ENCODE measurements at places on chromosomes 6 and 20.
A peak's percentile ranks its signal among the peaks of the same experiment; 100 is the strongest.

DNA sequence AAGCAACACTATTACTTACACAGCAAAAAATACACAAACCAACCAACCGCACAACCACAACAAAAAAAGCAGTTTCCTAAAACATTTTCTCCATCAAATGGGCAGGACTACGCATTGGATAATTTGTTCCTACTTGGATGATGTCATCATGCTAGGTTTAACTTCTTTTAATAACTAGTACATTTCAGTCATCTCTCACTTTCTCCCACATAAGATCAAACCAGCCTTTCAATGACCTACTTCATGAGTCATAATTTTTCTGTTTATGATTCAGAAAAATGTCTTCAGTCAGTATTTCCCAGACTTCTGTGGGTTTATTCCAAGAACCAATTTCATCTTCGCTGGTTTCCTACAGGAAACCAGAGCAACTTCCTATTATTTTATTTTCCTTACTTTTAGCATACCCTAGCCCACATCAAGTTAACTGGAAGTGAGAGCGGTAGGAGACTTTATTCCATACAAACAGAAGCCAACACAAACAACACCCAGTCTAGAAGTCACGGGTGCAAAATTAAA lies 134.2 kb downstream of the GMDS start:
- DNase-seq: no peak

- DNase-seq: no peak
These were observed 310.4 kb downstream of the HAO1 start for GRCh38 chr20:7629880-7630279.

DNA sequence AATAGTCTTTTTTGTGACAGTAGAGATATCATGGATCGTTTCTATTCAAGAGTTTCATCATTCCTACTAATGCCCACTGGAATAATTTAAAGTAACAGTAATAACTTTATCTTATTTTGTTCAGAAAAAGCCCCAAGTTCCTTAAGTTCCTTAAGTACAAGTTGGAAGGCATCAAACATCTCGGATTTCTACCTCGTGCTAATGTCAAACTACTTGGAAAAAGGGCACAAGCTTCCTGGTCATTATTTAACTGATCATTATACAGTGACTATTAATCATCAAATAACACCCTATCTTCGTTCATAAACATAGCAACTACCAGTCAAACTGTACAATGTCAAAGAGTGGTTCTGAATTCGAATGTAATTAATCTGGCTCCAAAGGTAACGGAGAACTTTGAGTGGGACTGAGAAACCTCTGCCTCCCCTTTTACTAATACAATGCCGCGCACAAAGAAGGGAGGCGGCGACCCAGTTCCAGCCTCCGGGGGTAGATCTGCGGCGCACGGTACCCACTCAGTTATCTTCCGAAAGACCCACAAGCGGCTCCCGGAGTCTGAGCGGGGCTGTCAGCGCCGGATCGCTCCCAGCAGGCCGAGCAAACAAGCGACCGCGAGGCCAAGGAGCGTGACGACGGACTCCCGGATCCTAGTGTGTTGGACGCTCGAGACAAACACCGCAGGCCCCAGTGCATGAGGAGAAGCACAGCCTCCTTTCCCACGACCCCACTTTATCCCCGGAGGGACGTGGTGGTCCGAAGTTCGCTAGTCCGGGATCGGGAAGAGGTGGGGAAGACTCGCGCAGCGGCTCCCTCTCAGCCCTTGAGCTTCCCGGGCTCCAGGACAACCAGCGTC lies 716 bp downstream of the SHPRH start:
- no peak for DNase-seq

- DNase-seq: no peak
These were observed 22.8 kb downstream of the TGM6 start for GRCh38 chr20:2403291-2404052.

- DNase-seq: no peak
These were observed 19.7 kb upstream of the NTSR1 start for GRCh38 chr20:62688855-62689460.

DNA sequence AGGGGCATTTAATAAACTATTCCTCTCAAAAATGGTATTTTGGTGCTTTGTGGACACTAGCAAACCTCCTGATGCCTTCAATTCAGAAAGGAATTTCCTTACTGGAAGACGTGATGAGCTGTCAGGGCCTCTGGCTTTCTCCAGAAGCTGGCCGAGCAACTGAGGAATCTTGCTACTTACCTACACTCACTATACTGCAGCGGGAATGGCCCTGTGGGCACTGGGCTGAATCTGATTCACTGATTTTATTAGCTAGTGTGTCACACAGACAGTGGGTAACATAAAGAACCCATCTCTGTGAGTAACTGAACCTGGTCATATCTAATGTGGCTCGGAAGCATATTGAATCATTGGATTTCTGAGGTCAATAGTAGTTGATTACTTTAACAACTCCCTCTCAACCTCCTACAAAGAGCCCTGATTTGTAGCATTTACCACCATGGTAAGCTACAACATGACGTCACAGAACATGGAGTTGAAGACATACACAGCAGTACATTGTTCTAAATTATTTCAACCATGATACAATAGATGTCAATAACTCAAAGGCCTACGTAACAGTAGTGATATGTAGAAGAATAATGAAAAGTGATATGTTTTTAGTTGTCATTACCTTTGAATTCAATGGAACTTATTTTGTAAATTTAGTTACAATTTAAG lies 232.1 kb downstream of the SYNE1 start:
- DNase-seq: no peak

DNA sequence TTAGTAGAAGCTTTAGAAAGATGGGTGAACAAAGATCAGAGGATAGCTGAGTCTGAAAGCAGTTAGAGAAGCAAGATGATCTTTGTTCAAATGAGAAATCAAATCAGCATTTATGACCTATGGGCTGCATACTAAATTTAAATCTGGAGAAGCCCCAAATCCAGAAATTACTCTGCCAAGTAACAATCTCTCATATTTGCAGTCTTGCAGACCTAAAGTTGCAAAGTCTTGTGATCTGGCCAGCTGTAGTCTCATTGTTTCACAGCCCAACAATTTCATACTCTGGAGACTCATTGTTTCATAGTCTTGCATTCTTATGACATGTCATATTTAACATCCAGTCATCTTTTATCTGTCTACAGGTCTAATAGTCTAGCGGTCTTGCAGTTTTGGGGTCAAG lies 364.9 kb upstream of the RSPO3 start:
- DNase-seq: no peak

- no peak for DNase-seq
These were observed 102.2 kb downstream of the PREX1 start for GRCh38 chr20:48725555-48725991.

- DNase-seq: no peak
These were observed 3.0 kb upstream of the MBOAT1 start for GRCh38 chr6:20215310-20215709.

DNA sequence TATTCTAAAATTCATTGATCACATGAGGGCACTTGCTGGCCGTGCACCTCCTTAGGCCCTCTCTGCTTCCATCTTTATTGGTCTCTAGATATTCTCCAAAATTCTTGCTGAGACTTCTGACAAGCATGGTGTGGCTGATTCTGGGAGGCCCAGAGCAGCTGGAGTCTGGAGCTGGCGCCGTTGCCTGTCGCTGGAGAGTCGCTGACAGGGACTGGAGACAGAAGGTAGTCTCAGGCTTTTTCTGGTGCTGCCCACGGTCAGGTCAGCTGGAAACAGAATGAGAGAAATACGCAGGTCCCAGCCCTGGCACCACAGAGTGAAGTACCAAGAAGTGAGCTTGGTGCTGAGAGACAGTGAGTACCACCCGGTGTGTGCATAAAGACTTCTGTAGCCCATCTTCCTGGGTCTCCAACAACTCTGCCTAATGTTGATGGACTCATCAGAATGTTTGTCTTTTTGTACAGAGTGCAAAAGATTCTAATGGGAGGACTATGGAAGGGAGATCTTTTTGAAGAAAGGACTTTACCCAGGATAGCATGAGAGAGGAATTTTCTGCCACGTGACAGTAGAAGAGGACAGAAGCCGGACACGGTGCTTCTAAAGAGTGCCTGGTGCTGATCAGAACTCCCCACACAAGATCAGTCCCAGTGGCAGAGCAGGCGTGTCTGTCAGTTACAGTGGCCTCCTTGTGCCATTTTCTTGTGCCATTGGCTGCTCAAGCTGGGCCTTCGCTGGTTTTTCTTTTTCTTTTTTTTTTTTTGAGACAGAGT lies 1.8 kb upstream of the ALDH8A1 start:
- no peak for DNase-seq

DNA sequence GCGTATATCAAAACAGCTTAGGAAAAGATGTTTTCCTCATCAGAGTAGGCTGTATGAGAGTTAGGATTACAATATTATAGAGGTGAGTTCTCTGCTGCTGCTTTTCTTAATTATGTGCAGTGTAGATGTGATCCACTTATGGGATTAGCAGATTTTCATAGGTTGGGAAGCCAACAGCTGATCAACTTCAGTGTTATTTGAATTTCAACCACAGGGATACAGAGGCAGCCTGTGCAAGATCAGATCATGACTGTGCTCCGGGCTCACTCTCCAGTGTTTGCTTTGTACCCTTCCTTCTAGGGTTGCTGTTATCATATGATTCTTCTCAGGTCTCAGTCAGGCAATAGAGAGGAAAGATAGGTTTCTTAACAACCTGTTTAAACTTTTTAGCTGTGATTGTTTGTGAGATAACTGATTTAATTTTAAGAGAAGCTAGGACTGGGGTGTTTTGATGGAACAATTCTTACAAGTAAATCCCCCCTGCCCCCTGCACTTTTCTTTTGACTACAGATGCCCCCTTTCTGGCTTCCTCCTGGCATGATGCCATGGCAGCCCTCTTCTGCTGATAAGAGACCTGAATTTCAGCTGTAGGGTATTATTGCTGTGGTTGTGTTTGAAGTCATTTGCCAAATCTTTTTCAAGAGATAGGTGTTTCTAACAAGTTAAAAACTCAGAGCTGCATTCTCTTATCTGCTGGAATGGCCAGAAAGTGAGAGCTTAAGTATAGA lies 8.5 kb downstream of the RNF8 start:
- no peak for DNase-seq

- no peak for DNase-seq
These were observed 146.1 kb downstream of the TTLL2 start for GRCh38 chr6:167470836-167471547.

DNA sequence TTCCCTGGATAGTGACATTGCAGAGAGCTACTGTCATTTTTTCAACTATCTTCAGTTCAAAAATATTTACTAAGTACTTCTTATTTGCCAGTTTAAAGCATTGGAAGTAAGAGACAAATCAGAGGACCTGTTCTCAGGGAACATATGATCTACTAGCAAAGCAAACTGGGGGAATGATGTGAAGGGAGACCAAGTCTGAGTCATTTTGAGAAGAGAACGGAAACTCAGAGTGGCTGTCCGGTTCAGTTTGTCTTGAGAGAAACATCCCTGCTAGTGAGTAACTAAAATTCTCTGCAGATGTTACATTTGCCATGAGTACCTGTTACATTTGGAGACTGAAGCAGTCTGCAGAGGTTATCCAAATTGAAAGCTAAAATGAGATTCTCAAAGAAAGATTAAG lies 118.3 kb downstream of the KCNQ5 start:
- no peak for DNase-seq

DNA sequence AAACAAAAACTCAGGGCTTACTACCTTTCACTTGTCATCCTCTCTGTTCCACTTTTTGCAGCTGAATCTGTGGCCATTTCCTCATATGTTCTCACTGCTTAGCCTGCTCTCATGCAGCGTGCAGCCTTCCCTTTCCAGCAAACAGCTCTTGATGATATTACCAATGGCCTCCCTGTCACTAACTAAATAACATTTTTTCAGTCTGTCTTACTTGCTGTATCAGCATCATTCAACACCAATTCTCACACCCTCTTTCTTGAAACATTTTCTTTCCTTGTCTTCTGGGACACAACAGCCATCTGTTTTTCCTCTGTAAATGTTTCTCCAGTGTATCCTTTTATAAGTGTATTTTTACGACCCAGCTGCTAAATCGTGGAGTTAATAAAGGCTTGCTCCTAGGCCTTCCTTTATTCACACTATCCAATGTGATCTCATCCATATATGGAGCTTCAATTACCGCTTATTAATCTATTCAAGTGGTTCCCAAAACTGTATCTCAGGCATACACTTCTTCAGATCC lies 523.6 kb upstream of the RNF217 start:
- DNase-seq: no peak

DNA sequence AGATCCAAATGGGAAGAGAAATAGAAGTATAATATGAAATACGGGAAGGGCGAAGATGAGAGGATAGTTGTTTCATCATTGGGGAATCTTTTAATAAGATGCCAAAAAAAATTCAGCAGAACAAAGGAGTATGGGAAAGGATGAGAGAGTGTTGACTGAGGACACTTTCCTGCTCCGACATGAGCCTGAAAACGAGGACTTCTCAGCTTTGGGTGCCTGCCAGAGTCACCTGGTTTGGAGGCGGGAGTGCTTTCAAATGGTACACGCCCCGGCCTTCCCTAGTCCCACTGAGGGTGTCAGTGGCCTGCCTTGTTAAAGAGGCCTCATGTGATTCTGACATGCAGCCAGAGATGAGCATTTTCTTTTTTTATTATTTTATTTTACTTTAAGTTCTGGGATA lies 250.9 kb downstream of the ANKRD60 start:
- DNase-seq: no peak

- DNase-seq: no peak
These were observed 11.3 kb downstream of the PAQR8 start for GRCh38 chr6:52373151-52373690.

GRCh38 chr6:56102216-56102615 lies 145.2 kb downstream of the COL21A1 start:
- DNase-seq: no peak

- DNase-seq: no peak
These were observed 22.8 kb upstream of the MEI4 start for GRCh38 chr6:77630014-77630413.

GRCh38 chr20:33211817-33212424 lies 5.2 kb upstream of the BPIFA3 start:
- DNase-seq: peak; percentile 89

DNA sequence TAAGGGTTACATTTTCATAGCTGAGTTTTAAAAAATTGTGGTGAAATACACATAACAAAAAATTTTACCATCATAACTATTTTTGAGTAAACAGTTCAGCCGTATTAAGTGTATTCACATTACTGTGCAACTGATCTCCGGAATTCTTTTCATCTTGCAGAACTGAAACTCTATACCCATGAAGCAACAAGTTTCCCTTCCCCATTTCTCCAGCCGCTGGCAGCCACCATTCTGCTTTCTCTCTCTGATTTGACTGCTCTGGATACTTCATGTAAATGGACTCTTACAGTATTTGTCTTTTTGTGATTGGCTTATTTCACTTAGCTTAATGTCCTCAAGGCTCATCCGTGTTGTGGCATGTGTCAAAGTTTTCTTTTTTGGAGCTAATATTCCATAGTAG lies 341.6 kb downstream of the QKI start:
- no peak for DNase-seq

DNA sequence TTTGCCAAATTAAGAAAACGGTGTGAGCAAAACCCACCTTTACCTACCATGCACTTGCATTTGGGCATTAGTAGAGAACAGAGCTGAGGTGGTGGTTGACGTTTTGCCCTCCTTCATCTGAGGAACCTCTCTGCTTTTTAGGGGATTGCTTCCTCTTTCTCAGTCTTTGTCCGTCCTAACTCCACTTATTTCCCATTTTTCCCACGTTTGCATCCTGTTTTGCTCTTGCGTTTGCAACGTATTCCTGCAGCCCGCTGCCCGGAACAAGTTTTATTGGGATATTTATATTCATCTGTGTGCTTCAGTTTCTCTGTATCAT lies 374 bp upstream of the SERINC1 start:
- no peak for DNase-seq
